WTC11 (cell line): ENCODE measurements at places on chromosomes 6 and 20. TPM values are rescaled to one million over a fixed set of nuclear protein-coding genes. Genes with fewer than 3 reads are reported as not detected.

- no peak for DNase-seq
These were observed 6.6 kb upstream of the SOX18 start for GRCh38 chr20:64055893-64056638.

- DNase-seq = no peak
These were observed 312.7 kb upstream of the TBX18 start for GRCh38 chr6:85077098-85077497.

- DNase-seq = no peak
These were observed 189.1 kb downstream of the TBX18 start for GRCh38 chr6:84575264-84575663.

DNA sequence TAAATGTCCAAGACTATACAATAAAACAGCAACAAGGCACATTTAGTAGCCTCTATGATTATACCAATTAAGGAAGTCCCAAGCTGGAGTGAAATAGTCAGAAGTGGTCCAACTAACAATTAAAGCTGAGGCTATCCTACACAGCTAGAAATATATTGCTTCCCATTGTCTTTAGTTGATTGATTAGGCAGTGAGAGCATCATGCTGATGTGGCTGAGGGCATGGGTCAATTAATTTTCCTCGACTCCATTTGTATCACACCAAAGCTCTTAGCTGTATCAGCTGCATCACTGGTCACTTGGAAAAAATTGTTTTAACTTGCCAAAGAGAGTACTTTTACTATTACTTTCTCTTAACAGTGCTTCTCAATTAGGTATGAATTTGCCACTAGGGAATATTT lies 328.7 kb upstream of the NT5E start:
- DNase-seq = no peak

- no peak for DNase-seq
These were observed 12.4 kb downstream of the HTR1B start for GRCh38 chr6:77450924-77451323.

GRCh38 chr6:107621229-107621937 lies 131.5 kb downstream of the SOBP start:
- no peak for DNase-seq

GRCh38 chr6:141199074-141199473 lies 933.7 kb upstream of the GJE1 start:
- DNase-seq = no peak

DNA sequence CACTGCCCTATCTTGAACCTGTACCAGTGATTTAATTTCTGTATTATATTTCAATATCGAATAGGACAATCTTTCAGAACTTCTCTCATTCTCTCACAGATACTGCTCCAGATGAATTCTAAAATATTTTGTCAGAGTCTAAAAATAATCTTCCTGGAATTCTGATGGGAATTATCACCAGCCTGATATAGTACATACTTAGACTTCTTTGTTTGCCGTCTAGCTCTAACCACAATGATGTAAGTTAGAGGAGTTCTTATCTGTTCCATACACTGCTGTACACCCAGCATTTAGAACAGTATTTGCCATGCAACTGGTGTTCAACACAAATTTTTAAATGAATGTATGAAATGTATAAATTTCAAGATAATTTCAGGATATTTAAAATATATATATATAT lies 1.3 kb upstream of the HUS1B start:
- DNase-seq = no peak

GRCh38 chr6:41736186-41736733 lies 852 bp upstream of the TFEB start:
- DNase-seq = no peak

DNA sequence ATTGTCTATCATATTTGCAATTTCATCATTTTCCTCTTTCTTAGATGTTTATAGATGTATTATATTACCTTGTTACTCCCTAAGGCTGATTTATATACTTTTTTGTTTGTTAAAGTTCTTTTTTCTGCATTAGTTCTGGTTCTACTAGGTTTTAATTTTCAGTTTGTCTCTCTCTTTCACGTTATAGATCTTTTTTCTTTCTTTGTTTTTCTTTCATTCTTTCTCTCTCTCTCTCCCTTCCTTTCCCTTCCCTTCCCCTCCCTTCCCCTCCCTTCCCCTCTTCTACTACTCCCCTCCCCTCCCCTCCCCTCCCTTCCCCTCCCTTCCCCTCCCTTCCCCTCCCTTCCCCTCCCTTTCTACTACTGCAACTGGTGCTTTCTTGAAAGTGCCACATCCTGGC lies 345.3 kb downstream of the CENPW start:
- DNase-seq = no peak

- DNase-seq = no peak
These were observed 68.5 kb downstream of the ELOVL5 start for GRCh38 chr6:53280207-53280606.

DNA sequence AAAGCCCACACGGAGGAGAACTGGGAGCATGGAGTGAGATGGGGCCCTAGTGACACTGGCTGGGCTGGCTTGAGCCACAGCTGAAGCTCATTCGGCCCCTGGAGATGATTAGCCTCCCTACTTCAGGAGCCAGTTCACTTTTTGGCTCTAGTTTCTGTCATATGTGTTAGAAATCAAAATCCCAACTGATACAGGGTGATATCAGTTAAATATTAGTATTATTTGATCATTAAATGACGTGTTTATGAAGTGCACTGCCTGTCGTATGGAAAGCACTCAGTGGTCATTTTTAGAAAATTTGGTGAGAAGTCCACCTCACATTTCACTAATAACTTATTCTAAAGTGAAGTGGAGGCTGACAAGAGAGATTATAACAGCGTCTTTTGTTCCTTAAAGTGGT lies 59.0 kb downstream of the TULP4 start:
- DNase-seq = no peak

GRCh38 chr6:187210-187861 lies 105.0 kb upstream of the DUSP22 start:
- no peak for DNase-seq

GRCh38 chr6:22904431-22904830 lies 335.1 kb downstream of the HDGFL1 start:
- DNase-seq = no peak

- DNase-seq = no peak
These were observed 185.6 kb upstream of the EPHA7 start for GRCh38 chr6:93604951-93605350.

DNA sequence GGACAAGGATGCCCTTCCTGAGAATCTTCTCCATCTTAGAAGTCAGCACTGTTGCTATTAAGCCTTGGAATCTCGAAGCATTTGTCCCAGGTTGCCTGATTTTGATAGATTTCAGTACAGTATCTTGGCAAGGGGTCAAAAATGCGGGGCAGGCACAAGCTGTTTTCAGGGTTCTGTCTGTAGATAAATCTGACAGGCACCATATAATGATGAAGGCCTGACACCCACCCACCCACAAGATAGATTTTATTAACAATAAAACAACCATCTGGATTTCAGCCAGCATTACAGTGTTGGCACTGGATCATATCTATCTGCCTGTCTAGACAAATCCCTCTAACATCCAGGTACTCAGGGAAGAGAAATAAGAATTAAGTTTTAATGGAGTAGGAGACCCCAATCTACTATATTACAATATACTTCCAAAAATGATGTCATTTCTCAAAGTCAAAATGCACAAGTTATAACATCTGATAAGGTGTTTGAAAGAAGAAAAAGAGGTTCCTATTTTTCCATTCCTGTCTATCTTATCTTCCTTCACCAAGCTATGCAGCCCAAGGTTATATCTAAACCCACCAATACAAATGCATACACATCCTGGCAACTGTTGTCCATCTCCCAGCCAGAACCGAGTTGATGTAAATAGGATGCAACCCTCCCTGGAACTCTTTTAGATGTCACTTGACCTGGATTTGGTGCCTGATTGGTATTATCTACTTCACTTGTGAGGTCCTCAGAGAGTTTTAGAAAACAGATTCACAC lies 10.7 kb downstream of the NEDD9 start:
- no peak for DNase-seq

DCDC2 gene
- 1.4 to 3.2 TPM (median 1.8 TPM) in 3 replicates for total RNA-seq

SNRPB2 gene
- 76.0 to 88.3 TPM (median 76.5 TPM) in 3 replicates for total RNA-seq

UBE2V1 gene
- 132 to 146 TPM (median 144 TPM) in 3 replicates for total RNA-seq

COL9A1 gene
- total RNA-seq = 9.0 to 14.4 TPM (median 13.2 TPM) in 3 replicates

SLC35F1 gene
- total RNA-seq = 9.2 to 11.0 TPM (median 9.4 TPM) in 3 replicates

SRMS gene
- 0.21 to 0.46 TPM (median 0.26 TPM) in 3 replicates for total RNA-seq

TXLNB gene
- 0.07 to 0.16 TPM (median 0.15 TPM) in 3 replicates for total RNA-seq

GCNT2 gene
- 51.2 to 66.7 TPM (median 62.7 TPM) in 3 replicates for total RNA-seq

DYNLT2 gene
- total RNA-seq = 1.3 to 1.7 TPM (median 1.5 TPM) in 3 replicates

PGBD1 gene
- 6.8 to 7.5 TPM (median 6.9 TPM) in 3 replicates for total RNA-seq

DYNLT1 gene
- total RNA-seq = 79.0 to 98.1 TPM (median 91.8 TPM) in 3 replicates

F13A1 gene
- total RNA-seq = 1.0 to 1.3 TPM (median 1.1 TPM) in 3 replicates

SLC22A23 gene
- 33.6 to 38.2 TPM (median 33.8 TPM) in 3 replicates for total RNA-seq
